ENCODE measurements at places on chromosomes 5 and 9. TPM values are rescaled to one million over a fixed set of nuclear protein-coding genes. Genes with fewer than 3 reads are reported as not detected.

The NCBP1 gene
- total RNA-seq = 55.9 TPM

The SPATA31E1 gene
- total RNA-seq = not detected

The HINT1 gene
- 300 TPM for total RNA-seq

The DNAH5 gene
- 0.62 TPM for total RNA-seq

DNA sequence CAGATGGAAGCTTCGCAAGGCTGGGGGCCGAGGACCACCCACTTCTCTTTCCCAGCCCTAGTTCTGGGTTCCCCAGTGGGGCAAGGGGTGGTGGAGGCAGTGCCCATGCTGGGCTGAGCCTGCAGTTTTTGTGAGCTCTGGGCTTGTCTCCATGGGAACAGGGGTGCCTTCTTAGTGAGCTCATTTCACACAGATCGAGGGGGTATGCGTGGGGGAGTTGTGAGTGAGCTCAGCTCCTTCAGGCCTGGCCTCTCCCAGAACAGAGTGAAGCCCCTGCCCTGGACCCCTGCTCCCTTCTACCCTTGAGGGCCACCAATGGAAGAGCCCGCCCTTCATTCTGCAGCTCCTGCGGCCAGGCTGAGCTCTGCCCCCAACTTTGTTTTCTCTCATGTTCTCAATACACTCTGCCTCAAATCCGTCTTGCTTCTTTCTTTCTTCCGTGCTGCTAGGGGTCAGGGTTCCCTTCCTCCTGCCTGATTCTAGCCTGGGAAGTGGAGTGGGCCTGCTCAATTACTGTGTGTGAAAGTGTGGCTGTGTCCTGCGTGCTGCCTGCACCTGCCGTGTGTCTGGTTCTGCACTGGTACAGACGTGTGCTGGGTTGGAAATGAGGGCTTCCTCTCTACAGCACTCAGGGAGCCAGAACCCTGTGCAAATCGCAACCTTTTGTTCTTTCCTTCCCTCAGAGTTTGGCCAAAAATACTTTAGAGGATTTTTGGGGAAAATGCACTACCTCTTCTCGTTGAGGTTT lies 9.0 kb upstream of the MYOZ3 start:
- peak; percentile 34 for DNase-seq

- DNase-seq = no peak
These were observed 105.3 kb downstream of the SIL1 start for GRCh38 chr5:139092741-139093343.

GRCh38 chr9:105329719-105330062 lies 85.2 kb downstream of the SLC44A1 start:
- DNase-seq = no peak
